ENCODE measurements at places on chromosomes 6 and 20. TPM values are rescaled to one million over a fixed set of nuclear protein-coding genes. Genes with fewer than 3 reads are reported as not detected.

The DLK2 gene
- not detected for total RNA-seq

The HLA-DMA gene
- total RNA-seq, result 3.0 TPM

DNA sequence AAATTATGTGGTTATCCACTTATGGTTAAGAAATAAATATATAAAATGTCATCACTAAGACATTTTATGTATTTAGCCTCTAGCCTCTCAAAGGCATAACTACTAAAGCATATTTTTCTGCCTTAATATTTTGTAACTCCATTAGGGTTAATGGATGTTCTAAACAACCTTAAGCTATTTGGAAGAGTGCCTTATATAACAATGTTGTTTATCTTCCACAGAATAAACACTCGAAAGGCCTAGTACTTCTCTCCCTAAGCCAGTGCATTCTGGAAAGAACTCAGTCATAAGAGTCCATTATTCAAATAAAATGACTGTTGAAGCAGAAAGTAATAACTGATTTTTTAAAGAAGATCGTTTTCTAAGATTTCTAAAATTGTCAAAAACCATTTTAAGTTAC lies 15.0 kb upstream of the PRIM2 start:
- no peak for DNase-seq

DNA sequence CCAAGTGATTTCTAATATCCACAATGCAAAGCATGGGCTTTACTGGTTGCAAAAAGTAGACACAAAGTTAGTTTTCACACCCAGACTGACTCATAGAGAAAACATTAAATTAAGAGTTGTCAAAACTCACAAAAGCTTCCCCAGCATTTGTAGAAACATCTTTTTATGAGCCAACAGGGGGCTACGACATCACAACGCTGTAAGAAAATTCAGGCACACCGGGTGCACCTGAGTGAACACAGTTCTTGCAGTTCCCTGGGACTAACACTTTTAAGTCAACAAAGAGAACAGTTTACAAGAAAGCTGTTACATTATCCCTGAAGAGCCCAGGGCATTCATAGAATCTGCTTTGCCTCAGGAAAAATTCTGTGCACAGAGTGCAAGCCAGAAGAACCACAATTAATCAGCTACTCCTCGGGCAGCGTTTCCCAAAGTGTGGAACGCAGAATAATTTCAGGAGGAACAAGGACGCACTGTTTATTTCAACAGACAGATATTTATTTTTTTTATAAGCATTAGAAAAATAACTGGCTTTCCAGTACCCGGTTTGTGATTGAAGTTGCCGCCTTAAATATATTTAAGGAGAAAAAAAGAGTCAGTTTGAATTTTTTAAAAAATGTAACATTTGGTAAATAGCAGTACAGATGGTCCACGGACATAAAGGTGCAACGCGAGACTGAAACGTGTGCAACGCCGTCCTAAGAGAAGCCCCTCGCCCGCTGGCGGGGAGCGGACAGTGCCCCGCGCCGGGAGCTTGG lies 1.2 kb downstream of the NCOA5 start:
- DNase-seq, result no peak

DNA sequence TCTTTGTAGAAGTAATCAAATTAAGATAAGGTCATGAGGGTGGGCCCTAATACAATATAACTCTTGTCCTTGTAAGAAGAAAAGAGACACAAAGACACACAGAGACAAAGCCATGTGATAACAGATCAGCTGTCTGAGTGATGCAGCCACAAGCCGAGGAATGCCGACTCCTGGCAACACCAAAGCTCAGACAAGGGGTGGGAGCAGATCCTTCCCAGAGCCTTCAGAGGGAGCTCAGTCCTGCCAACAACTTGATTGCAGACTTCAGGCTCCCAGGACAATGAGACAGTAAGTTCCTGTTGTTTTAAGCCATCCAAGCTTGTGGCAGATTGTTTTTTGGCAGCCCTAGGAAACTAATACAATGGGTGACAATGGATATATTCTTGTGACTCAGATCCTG lies 325.0 kb upstream of the AGPAT4 start:
- DNase-seq, result no peak

- DNase-seq, result no peak
Observed at GRCh38 chr6:157558049-157558448, 177.1 kb downstream of the ZDHHC14 start.

- no peak for DNase-seq
Observed at GRCh38 chr20:873875-874607, 40.5 kb downstream of the FAM110A start.

GRCh38 chr20:55469074-55469473 lies 536.2 kb downstream of the CBLN4 start:
- DNase-seq, result no peak

- no peak for DNase-seq
Observed at GRCh38 chr6:83976037-83976755, 57.4 kb upstream of the MRAP2 start.

The SGK2 gene
- 2.5 TPM for total RNA-seq

DNA sequence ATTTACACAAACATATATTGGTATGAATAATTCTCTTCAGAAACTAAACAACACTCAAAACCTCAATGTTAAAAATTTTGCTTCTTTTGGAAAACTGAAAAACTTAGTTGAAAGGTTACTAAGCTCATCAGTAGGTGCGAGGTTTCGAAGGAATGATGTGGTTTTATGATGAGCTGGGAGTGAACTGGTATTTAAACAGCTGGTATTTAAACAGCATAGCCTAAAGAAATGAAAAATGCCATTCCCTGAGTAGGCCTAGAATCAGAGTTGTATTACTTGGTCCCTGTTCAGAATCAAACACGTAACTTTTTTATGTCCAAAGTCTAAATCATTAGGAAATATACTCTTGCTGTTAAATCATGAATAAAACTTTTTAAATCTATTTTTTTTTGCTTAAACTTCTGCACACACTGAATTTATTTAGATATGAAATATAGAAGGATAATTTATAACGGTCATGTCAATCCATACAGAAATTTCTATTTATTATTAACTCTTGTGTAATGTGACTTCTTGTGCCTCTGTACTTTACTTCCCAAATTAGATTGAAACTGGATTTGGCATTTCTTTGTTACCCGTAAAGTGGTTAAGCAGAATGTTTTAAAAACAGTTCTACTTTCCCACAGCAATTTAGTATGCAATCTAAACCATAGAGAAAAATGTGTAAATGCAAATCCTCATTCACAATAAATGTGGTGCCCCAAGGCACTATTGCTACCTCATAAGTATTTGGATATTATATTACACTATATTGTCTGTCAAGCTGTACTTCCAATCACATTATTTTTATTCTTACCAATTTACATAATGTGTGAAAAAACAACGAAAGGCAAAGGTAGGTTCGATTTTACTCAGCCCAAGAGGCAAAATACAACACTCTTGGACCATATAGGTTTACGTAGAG lies 124.1 kb downstream of the HS3ST5 start:
- no peak for DNase-seq

DNA sequence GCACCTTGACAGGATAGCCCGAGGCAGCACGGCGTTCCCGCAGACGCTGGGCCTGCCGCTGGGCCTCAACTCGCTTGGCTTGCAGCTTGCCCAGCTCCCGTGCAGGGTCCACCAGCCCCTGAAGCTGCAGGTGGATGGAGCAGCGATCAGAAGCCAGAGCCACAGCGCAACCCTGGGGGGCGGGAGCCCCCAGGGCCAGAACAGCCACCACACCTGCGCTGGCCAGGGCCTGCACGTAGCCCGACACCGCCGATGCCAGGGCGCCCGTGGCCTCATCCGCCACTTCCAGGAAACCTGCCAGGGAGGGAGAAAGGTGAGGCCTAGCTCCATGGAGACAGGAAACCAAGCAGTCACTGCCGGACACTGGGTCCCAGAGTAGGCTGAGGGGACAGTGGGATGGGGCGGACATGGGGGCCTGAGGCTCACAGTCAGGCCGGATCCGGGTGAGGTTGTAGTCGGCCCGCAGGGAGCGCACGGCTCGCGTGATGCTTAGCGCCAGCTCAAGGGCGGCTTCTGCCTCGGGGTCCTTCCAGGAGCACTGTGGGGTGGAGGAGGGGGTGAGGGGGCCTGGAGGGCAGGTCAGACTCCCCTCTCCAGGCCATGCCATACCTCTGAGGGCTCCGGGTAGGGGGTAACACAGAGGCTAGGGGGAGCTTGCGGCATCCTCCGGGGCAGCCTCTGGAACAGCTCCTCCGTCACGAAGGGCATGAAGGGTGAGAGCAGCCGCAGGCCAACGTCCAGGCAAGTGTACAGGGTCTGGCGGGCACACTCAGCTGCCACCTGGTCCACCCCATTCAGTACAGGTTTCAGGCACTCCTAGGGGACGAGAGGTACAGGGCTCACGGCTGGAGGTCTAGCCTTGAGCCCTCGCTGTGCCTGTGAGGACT lies 2.1 kb upstream of the VWA7 start:
- no peak for DNase-seq

- no peak for DNase-seq
Observed at GRCh38 chr6:41840326-41840725, 52.8 kb downstream of the TOMM6 start.

- DNase-seq, result no peak
Observed at GRCh38 chr6:91664327-91664959, 1077.6 kb upstream of the MAP3K7 start.

DNA sequence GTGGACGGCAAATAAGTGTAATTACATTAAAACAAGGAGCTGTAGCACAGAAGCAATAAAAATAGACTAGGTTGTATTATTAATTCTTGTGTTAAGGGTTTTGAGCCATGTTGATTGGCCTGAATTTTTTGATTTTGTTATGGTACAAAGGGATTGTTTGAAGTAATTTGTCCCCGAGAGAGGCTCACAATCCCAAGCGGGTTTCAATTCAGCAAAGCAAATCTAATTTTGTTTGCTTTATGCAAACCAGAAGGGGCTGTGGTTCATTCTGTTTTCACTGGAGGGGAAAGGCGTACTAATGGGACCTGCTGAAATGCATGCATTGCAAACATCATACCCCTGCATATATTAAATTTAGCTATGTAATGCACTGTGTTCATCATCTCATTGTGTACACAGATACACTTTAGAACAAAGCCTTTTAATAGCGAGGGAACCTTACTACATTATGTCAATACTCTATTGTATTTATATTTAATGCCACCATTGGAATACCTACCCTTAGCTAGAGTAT lies 379.5 kb upstream of the POU3F2 start:
- DNase-seq, result no peak

- no peak for DNase-seq
Observed at GRCh38 chr20:53390770-53391169, 202.9 kb downstream of the ZNF217 start.

DNA sequence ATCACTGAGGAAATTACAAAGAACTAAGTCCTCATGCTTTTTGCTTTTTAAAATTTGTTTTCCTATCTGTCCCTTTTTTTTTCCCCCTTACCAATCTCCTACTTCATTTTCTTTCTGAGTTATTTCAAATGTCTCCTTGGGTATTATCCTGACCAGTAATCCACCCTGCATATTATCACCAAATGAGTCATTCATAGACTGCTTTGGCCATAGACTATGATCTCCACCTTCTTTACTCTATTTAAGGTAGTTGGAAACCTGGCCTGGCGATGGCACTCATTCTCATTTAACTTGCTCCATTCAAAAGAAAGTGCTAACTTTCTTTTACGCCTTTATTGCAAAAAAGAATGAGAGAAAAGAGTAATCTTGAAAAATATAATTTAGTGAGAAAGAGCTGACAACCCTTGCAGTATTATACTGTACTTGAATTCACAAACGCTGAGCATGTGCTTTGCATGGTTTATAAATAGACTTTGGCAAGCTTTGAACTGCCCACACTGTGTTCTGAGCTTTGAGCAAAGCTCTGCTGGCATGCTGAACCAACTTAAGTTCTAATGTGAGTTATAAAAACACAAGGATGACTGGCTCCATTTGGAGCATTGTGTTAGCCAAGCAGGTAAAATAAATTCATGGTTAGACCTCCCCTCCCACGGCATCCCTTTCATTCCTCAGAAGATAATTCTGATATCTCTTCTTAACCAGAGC lies 198.9 kb downstream of the NKAIN2 start:
- DNase-seq, result no peak

- DNase-seq, result no peak
Observed at GRCh38 chr20:23832775-23833513, 6.4 kb upstream of the CST2 start.

The VSTM2L gene
- total RNA-seq, result 14.7 TPM

DNA sequence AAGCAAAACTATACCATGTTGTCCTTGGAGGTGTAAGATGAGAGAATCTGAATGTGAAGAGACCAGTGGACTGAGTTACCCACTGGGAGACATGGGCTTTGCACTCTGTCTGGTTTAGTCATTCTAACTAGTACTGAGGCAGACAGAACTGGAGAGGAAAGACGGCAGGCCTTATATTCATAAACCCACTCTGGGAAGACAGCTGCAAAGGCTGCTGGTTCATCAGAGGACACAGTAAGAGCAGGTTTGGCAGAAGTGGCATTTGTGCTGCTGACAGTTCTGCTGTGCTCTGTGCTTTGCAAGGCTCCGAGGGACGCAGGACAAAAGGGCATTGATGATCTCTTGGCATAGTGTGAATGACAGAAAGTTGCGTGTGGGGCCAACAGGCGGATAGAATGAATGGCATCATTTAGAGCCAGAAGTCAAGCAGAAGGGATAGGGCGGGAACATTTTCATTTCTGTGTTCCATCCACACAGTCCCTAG lies 142.3 kb upstream of the TENT5A start:
- DNase-seq, result no peak

The GSTA3 gene
- not detected for total RNA-seq

GRCh38 chr20:35870541-35871258 lies 83.6 kb downstream of the SCAND1 start:
- DNase-seq, result no peak

The FKBP5 gene
- total RNA-seq, result 108 TPM

- no peak for DNase-seq
Observed at GRCh38 chr6:134980846-134981245, 30.9 kb upstream of the ALDH8A1 start.

The FAM83D gene
- total RNA-seq, result 4.6 TPM

DNA sequence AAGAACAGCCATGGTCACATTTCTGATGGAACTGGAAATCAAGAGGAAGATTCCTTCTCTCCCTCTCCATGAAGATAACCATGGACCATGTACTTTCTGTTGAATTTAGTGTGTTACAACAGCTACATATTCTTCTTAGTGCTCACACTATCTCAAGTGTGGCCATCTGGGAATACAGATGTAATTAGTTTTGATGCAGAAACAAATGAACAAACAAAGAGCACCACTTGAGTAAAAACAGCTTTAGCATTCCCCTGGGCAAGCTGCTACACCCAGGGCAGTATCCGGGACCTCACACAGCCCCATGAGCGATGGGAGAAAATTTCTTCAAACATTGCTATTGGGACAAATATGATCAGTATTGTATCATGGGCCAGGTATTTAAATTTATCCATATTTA lies 75.2 kb downstream of the RAMACL start:
- DNase-seq, result no peak

DNA sequence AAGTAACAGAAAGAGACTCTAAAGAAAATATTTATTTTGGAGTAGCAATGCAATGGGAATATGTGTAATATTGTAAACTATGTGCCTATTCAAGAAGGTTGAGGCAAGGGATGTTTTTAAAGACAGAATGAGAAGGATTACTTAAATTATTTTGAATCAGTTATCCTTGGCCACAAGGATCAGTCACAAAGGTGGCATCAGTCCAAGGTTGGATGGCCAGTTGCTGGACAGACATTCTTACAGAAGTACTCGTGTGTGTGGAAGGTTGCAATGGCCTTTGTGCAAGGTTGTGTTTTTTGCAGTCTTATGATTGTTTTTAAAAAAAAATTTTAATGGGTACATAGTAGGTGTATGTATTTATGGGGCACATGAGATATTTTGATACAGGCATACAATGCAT lies 2.0 kb downstream of the QRSL1 start:
- DNase-seq, result no peak

The FBXO5 gene
- total RNA-seq, result 8.9 TPM

The PAX1 gene
- not detected for total RNA-seq

- DNase-seq, result no peak
Observed at GRCh38 chr6:169263374-169263773, 9.7 kb upstream of the THBS2 start.

The RAET1L gene
- total RNA-seq, result not detected

All from osteocyte (in vitro differentiated cells).